ENCODE measurements at places on chromosomes 1 and 21.

- DNase-seq: no peak
These were observed 100.1 kb upstream of the IGSF21 start for GRCh38 chr1:18007391-18008041.

GRCh38 chr1:211581526-211581925, 2.6 kb upstream of the SLC30A1 start:
- no peak for DNase-seq

GRCh38 chr1:8154621-8155052, 128.5 kb upstream of the ERRFI1 start:
- no peak for DNase-seq

DNA sequence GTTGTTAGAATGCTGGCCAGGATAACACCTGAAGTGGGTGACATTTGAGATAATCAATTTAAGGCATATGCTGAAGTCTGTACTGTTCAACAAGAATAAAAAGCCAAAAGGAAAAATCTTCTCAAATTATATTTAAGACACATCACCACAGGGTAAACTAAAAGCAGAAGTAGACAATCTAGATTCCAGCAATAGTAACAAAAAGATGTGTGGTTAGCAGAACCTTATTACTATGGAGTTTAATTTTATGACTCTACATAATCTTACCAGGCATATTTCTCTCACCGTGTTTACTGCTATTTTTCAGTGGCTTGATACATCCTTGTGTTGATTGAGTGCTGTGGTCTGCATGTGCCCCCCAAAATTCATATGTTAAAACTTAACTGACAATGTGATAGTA, 300.4 kb upstream of the ZP4 start:
- DNase-seq: no peak

DNA sequence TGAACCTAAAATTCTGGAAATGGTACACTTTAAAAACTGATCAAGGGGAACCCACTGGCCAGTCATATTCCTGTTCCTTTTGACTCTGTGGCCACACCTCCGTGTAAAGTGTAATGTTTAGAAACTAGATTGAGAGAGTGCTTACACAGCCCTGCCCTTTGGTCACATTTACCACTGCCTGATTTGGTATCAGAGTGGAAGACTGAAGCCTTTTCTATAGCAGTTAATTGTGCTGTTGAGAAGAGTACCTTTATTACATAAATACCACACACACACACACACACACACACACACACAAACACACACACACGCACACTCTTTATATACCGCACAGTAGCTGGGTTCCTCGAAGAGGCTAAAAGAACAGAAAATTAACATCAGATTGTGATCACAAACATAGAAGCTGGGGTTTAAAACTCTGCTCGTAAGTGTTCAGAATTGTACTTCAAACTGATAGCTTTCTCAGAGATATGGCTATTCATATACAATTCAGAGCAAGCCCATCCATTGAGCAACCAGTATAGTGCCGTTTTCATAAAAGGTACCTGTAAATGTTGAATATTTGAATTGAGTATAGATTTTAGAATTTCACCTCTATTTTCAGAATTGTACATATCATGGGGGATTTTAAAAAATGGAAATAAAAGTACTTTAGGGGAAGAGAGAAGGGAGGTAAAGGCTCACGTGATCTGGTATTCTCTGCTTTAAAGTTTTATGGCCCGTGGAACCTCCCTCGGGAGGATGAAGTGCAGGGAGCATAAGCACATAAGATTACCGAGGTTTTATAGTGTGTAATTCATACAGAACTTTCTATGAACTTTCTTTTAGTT, 37.5 kb downstream of the CAMTA1 start:
- DNase-seq: no peak

- DNase-seq: no peak
These were observed 60.4 kb upstream of the TNFSF4 start for GRCh38 chr1:173267453-173267945.

GRCh38 chr1:229268505-229268904, 2.4 kb upstream of the RAB4A start:
- DNase-seq: no peak

DNA sequence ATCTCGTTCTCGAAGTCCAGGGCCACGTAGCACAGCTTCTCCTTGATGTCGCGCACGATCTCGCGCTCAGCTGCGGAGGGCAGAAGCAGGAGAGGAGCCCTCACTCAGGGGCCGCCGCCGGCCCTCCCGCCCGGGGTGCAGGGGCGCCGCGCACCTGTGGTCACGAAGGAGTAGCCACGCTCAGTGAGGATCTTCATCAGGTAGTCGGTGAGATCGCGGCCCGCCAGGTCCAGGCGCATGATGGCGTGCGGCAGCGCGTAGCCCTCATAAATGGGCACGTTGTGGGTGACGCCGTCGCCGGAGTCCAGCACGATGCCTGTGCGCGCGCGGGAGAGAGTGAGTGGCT, 1.8 kb downstream of the ACTA1 start:
- no peak for DNase-seq

DNA sequence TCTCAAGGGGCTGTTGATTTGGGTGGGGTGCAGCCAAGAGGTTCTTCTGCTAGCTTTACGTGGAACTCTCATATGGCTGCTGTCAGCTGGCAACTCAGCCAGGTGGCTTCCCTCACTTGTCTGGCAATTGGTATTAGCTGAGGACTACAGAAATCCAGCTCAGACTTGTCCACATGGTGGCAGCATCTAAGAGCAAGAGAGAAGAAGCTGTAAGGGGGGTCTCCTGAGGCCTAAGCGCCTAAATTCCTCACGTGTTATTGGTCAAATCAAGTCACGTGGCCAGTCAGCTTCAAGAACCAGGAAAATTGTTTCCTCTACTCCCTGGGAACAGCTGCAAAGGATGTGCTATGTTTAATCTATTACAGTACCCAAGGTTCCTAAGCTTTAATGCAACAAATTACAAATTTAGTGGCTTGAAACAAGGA, 4.2 kb upstream of the DYRK3 start:
- no peak for DNase-seq

GRCh38 chr1:77010937-77011336, 143.7 kb downstream of the ST6GALNAC5 start:
- no peak for DNase-seq

GRCh38 chr1:205450448-205450847, 5.4 kb downstream of the BLACAT1 start:
- DNase-seq: no peak

GRCh38 chr1:244833734-244834542, 1.5 kb upstream of the COX20 start:
- peak; percentile 19 for DNase-seq

GRCh38 chr1:30738040-30738714, 14.8 kb upstream of the MATN1 start:
- DNase-seq: no peak

- no peak for DNase-seq
These were observed 30.4 kb downstream of the RAP1GAP start for GRCh38 chr1:21638531-21639341.

Measured in stimulated activated CD8-positive, alpha-beta memory T cell treated with anti-CD3 and anti-CD28 coated beads, Interleukin-12 subunit alpha, Interleukin-12 subunit beta, amount 100 ng/mL, for 4 hours (primary cell).